ENCODE measurements at places on chromosomes 11 and 22.

DNA sequence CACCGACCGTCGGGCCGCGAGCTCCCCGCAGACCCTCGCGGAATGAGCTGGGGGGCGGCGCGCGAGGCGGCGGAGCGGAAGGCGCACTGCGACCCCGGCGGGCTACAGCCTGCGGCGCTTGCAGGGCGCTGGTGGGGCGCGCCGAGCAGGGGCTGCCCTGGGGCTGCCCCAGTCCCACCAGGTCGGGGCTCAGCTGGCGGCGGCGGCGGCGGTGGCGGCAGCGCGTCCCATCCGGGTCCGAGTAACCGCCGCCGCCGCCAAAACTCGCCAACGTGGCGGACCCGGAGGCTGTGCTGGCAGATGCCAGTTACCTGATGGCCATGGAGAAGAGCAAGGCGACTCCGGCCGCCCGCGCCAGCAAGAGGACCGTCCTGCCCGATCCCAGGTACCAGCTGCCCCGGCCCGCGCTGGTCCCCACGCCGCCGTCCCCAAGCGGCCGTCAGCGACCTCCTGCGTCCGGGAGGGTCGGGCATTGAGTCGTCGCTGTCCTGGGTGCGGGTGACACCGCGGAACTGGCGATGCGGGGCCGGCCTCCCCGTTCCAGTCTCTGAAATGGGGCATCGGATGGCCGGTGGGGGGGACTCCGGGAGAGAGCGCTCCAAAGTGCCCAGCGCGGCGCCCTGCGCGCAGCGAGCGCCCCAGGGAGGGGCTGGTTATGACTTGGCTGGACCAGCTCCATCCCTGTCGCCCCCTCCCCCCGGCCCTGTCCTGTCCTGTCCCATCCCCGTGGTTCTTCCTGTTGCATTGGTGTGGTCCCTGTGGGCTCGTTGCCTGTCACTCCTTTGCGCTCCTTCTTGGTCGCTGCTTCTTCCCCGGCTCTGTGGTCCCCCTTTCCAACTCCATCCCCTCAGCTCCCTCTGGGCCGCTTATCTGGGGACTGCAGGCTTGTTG, 63.5 kb downstream of the CRYBB2 start:
- DNase-seq = no peak

GRCh38 chr11:16909359-16910035, 104.7 kb downstream of the PLEKHA7 start:
- DNase-seq = no peak

DNA sequence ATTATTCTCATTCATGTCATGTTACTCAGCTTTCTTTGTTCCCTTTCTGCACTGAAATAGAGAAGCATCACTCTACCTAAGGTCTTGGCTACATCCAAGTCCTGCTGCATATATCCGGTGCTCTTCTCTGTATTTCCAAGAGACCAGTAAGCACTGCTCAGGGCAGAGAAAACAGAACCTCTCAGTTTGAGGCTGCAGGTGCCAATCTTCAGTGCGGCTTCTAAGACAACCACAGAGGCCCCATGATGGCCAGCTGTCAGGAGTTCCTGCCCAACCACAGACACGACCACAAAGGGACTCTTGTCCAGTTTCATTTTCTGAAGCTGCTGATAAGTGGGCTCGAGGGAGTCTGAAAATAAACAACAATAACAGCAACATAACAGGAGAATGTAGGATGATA, 378.4 kb upstream of the PITPNB start:
- no peak for DNase-seq

DNA sequence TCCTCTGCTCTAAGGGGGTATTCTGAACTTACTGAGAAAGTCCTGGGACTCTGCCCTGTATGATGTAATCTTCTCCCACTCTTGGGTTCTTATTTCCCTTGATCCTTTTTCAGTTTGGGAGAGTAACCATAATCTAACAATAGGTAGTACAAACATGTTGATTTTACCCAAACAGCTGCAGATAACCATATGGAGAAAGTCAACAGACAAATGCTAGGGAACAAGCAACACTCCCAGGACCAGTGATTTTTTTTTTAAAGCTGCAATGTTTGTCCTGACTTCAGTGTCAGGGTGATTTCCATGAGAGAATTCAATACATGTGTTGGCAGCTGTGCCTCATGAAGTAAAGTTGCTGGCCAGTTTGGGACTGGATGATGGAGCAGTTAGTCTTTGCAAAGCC, 156.5 kb downstream of the FCHSD2 start:
- DNase-seq = no peak

DNA sequence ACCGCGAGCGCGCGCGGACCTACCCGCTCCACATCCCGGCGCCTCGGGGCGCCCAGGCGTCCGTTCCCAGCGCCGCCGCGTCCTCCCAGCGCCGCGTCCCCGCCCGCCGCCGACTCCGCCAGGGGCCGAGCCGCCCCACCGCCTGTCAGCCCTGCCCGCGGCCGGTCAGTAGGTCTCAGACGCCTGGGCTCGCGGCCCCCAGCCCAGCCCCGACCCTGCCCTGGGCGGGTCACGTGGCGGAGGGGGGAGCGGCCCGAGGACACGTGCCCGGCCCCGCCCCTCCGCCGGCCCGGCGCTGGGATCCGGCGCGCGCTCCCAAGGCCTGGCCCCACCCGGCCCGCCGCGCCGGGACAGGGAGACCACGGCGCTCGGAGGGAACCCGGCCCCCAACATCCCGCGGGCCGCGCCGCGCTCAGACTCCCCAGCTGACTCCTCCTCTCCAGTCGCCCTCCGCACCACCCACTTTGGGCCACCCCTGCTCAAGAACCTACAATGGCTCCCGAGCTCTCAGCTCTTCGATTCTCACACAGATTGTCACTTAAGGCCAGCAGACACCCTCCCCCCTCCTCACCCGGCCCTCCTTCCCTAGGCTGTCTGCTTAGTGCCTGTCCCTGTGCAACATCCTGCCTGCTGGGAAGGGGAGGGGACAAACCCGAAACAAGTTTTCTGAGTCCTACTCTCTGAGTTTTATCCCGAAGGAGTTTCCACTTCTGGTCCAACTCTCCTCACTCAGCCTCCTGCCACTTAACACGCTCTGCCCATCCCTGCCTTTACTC, at the start of gene RAB3IL1:
RAB3IL1 (minus strand) TSS at position 233 of the 776 bp plus-strand sequence; CDS start at position 34, 199 bp downstream.
- DNase-seq = no peak

DNA sequence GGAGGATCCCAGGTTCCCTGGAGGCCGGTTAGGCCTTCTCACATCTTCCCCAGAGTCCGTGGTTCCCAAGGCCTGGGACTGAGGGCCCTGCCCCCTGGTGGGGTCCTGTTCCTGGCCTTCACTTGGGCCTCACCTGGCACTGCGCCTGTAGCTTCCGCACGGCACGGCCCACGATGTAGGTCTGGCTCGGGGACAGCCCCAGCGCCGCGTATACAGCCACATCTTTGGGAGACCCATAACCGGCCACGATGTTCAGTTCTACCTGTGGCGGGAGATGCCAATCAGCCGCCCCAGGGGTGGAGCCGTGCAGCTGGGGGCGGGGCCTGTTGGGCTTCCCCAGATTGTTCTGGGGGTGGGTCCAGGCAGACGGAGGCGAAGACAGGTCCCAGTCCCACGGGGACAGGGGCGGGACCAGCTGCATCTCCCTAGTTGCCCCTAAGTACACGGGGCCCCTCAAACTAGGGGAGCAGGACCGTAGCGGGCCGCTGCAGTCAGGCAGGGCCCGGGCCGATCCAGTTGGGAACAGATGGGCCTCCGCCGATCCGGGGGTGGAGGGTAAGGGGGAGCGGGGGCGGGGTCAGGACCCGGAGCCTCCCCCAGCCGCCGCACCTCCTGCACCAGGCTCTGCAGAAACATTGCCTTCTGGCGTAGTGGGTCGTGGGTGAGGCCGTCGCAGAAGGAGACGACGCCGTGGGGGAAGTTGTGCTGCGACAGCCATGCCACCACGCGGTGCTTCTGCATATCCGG, 10.1 kb downstream of the AIP start:
- DNase-seq = no peak

Data from effector memory CD4-positive, alpha-beta T cell (primary cell).